ENCODE measurements at places on chromosomes 6 and 20.
A peak's percentile ranks its signal among the peaks of the same experiment; 100 is the strongest.

DNA sequence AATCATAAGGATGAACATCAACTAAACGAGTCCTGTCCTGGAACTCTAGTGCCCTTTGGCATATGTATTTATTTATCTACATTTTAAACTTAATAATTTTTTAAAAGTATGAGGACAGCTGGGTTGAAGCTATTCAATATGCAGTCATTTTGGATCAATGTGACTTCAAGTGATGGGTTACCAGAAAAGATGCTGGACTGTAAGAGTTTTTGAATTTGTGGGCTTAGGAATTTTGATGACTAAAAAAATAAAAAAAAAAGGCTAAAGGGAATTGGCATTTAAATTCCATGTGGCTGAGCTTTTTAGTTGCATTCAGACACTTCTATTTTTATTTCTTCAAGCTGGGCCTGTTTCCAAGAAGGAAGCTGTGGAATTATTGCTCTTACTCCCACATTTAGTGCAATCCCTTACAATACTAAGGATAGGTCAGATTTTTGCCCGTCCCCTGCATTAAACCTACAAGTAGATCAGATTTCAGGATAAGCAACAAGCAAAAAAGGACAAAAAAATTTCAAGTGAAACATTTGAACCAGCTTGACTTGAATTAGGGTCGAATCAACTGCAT is 704.2 kb upstream of the CITED2 start:
- DNase-seq: no peak

GRCh38 chr20:47066484-47067270 is 172.0 kb downstream of the EYA2 start:
- no peak for DNase-seq

DNA sequence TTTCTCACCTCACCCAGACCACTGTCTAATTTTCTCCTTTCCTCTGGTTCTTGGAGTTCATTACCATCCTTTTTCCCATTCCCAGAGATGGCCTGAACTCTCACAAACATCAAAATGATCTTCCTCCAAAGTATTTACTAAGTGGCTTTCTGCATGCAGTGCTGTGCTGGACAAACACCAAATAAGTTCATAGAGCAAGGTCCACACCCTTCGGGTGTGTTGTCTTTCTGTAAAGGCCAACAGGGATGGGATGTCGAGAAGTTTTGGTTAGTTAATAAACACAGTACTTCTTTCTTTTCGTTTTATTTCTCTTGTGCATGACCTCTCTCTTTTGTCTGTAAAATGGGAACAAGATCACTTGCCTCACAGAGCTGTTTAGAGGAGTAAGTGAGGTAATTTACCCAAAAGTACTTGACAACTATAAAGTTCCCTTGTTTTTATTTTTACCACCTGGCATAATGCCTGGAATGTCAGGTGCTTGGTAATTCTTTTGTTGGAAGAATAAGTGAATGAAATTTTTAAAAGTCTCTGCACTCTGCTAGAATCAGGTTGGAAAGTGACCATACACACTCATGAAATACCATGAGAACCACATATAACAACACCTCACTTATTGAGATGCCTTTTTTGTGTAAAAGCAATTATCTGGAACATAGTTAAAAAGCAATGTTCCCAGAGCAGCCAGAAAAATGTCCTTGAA is 22.8 kb upstream of the CCN6 start:
- no peak for DNase-seq

- no peak for DNase-seq
These were observed 88.0 kb downstream of the METTL24 start for GRCh38 chr6:110270165-110270564.

- no peak for DNase-seq
These were observed 626.6 kb upstream of the ADGRB3 start for GRCh38 chr6:68008445-68008844.

DNA sequence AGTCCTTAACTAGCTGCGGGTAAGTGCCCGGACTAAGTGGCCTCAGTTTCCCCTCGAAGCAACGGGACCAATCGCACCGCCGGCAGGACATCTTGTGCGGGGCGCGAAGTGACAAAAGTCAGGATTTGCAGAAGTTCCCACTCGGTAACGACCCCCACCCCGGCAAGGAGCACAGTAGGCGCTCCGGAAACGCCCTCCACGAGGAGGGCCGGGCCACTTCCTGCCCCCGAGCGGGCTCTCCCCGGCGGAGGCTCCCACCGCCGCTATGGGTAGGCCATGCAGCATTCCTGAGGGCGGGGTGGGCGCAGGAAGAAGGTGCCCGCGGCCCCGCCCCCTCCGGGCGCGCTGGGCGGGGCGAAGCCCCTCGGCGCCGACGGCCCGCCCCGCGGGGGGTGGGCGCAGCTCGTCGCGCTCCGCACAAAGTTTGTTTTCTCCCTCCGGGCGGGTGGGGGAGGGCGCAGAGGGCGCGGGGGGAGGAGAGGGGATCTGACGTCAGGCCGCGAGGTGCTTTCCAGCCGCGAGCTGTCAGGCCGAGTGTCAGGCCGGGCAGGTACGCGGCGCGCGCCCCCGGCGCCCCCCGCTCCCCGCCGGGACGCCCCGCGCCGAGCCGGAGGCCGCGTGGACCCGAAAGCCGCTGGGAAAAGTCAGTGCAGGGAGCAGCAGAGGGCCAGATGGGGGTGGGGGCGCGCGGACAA is at the start of gene TGIF2:
Gene TGIF2 (plus strand): TSS at position 495 of the 695 bp plus-strand sequence. CDS start 5,178 bp downstream, outside the sequence.
- peak; percentile 66 for DNase-seq

DNA sequence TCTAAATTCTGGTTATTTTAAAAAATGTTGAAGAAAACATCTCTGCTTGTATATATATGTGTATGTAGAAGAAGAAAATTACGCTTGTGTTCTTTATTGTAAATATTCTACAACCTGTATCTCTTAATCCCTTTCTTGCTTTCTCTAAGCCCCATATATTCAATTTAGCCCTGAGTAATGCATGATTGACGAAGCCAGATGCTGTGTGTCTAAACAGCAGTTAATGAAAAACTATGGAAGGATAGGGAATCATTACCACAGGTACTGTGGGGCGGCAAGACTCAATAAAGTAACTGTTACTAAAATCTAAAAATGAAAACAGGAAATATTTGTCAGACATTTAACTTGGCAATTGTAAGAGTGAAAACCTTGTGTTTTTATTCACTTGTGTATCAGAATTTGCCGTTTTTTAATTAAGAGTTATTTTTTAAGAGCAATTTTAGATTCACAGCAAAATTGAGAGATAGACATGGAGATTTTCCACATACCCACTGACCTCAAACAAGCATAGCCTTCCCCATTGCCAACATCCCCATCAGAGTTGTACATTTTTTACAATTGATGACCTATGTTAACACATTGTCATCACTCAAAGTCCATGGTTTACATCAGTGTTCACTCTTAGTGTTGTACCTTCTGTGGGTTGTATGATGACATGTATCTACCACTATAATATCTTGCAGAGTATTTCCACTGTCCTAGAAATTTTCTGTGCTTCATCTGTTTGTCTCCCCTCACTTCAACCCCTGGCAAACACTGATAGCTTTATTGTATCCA is 76.7 kb downstream of the BCKDHB start:
- no peak for DNase-seq

GRCh38 chr6:144149894-144150709 is at the start of gene STX11:
Gene STX11 (plus strand): TSS chr6:144150517. CDS start chr6:144186628, 36,111 bp downstream.
- DNase-seq: no peak
